DMS153 (cell line): ENCODE measurements at places on chromosomes 1 and 21.

DNA sequence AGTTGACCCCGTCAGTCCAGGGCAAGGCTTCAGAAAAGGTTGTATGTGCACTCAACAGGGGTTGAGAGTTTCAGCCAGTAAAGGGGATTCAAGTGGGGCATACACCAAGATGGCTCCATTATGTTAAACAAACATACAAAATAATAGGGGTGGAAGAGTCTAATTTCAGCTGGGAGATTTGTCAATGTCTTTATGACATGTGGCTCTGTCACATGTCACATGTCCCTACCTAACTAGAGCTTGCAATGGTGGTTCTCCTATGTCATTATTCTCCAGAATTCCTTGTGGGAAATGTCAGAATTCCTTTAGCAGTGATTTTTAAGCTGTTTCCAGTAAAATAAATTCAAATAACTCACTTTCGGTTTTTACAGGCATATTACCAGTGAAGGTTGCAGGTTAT lies 392.0 kb upstream of the ADGRL4 start:
- no peak for DNase-seq

GRCh38 chr1:201395936-201396335 lies 3.2 kb downstream of the LAD1 start:
- no peak for DNase-seq

DNA sequence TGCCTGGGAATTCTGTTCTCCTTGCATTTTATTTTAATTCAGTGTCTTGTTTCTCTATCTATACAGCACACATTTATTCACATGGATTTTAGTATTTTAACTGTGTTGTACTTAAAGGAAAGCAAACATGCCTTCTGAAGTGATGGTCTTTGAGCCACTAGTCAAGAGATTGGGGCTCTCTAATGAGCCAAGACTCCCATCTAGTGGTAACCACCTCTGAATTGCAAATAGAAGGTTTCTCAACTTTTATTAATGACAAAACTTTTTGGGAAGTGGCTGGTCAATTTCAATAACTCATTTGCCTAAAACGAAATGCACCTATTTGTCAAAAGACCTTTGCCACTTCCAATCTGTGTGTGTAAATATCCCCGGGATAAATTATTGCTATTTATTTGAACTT lies 199.6 kb downstream of the LTN1 start:
- no peak for DNase-seq

DNA sequence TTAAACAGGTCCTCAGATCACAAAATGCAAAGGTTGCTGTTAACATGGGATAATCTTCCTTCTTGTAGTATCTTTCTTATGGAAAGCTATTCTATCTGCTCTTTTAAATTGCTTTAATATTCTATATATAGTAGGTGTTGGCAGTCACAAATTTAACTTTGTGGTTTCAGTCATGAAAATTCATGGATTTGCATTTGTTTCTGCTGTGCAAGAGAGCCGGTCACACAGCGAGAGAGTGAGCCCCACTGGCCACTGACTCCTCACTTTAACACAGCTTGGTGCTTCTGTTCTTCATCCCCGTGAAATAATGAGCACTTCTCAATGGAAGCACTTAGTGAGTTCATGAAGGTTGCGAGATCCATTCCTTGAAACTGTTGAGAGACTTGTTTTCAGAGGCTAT lies 18.1 kb upstream of the BMP8A start:
- no peak for DNase-seq

DNA sequence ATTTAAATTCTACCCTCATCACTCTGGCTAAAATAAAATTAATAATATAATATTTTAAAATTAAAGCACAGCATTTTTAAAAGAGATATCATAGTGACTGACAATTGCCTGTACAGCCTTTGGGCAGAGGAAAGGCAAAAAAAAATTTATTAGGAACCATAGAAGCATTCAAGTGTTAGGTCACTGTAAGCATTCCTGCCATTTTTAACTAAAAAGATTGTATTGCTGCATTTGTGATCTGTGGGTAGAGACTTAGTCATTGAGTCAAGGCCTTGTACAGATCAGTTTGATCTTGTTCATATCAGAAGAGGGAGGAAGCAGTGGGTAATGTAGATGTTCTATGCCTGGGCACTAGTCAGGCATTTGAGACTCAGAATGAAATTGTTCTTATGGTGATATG lies 109.9 kb downstream of the LYPLAL1 start:
- no peak for DNase-seq

DNA sequence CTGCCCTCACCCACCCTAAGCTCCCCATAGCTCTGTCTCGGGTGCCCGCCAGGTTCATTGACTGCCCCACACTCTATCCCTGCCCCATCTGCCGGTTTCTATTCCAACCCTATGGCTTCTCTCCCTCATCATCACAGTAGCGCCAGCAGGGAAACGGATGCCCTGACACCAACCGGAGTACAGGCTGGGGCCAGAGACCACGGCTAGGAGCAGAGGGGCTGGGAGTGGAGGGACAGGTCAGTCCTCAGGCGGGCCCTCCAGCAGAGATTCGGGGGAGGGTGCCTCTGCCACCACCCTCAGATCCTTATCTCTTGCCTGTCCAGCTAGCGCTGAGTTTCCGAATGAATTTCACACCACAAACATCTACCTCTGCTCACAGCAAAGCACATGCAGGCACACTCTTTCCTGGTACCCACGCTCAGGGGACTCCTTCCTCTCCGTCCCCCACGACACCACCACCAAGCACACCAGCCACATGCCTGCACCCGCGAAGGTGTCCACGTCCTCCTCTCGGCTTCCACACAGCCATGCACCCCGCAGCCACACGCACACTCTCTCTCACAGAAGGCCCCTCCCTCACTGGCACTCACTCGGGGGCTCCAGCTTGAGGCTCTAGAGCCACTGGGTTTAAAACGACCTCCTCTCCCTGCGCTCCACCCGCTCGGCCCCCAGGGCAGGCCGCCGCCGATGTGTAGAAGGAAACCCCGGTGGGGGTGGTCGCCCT lies 7.2 kb downstream of the TAL1 start:
- DNase-seq = no peak

DNA sequence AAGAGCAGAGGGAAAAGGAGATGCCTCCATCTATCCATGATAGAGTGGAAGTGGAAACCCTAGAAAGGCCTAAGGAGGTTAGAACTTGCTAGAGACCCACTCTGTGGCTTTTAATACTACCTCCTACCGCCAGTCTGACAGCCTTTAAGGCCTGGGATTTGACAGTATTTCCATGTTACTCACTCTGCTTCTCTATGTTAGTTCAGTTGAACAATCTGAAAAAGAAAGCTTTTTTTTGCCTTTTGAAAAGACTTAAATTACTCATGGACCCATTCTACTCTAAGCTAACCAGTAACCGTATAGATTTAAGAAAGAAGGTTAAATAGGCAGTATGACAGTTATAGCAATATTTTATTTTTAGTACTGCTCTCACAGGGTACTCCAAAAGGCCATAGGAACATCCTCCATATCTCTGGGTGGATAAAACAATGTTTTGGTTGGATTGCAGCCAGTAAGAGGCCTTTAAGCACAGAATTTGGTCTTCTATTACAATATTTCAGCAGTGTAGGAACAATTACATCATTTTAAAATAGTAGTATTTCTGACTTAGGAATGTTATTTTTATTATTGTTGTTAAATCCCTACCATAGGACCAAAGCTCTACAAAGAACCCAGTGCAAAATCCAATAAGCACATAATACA lies 15.9 kb upstream of the GPR25 start:
- DNase-seq = no peak

DNA sequence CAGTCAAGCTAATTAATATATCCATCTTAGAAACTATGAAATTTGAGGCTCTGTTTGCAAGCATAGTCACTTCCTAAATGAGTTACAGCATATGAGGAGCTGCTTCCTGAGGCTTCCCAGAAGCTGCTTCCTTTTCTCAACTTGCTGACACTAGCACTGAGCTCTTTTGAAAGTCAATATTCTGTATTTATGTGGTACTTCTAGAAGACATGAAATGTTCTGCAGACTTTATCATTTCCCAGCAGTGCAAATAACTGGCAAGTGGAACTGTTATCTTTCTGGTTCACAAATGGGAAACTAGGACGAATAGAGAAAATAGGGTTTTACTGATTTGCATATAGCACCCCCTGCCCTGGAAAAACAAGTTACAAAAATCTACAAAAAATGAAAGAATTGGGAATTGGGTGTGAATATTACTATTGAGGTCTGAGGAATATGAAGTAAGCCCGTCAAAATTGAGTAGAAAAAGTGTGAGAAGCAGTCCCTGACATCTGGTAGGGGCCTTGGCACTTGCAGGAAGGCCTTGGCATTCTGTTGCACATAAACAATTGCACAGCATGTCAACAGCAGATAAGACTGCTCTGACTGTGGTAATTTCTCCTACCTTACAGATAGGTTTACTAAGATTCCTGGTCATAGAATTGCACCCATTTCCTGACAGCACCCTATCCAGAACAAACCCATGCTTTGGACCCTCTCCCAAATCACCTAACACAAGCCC lies 7.1 kb downstream of the GIPC2 start:
- DNase-seq = no peak

DNA sequence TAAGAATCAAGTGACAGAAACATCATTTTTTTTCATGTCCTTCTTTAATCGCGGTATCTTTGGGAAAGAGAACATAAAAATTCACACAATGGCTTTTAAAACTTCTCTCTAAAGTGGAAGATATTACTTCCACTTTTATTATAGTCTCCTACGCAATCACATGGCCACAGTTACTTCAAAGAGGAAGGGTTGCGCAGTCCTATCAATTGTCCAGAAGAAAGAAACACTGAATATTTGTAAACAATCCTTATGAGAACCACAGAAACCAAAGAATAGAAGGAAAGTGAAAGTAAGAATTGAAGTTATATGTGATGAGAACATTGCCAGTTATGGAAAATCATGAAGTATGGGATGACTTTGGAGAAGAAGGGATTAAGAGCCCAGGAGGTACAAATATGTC lies 32.6 kb downstream of the CFH start:
- no peak for DNase-seq

- peak; percentile 95 for DNase-seq
Observed at GRCh38 chr1:36386265-36387140, 779 bp upstream of the STK40 start.

DNA sequence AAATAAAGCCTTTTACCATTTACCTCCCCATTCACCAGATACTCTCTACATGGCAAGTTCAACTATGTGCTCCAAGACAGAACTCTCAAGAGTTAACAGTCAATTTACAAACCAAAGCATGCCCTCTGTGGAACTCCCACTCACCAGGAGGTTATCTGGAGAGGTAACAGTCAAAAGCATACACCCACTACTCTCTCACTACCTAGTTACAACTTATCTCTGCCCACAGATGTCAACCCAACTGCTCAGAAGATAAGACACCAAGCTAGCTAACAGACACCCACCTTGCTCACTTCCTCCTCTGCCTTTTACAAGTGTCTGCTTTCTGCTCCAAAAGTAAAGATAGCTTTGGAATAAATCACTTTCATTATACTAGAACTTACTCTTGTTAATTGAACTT lies 131.0 kb downstream of the TRIM33 start:
- DNase-seq = no peak

DNA sequence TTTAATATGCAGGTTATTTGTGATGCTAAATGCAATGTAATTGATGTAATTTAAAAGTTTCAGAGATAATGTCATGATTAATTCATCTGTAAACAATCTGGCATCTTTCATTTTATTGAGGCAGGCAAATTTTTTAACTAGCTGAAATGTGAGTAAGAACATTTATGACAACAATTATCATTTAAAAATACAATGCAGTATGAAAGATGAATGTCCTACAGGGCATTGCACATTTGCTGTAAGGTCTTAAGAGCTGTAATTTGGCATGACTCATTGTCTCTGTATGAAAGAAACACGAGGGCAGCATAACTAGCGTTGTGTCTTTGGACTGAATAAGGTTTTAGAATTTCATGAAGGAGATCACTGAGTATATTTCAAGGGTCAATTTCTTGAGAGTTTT lies 642.8 kb downstream of the PLA2G4A start:
- no peak for DNase-seq

DNA sequence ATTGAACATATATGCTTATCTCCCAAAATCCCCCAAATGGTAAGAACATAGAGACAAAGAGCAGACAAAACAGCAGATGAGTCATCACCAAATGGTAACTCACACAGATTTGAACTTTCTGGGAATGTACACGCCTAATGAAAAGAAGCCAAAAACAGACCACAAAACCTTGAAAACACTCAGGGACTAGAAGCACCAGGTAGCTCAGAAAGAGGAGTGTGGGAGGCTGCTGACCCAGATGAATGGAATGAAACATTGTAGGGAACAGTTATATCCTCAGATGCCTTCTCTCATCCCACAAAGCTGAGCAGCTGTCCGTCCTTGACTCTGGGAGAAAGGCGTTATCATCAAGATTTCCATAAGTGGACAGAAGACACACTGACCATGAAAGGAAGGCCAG lies 307.0 kb upstream of the USP25 start:
- no peak for DNase-seq

DNA sequence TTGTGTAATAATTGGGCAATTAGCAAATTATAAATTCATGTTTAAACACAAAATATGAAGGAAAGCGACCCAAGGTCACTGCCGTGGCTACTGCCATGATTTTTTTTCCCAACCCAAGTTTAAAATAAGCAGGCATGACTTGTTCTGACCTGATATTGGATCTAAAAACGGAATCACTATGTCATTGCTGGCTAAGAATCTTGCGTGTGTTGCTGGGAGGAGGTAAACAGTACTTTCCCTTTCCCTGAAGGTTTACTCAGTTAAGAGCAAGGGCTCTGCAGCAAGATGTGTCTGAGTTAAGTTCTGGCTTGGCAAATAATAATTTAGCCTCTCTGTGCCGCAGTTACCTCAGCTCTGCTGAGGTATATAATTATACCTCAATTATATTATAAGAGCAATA lies 125.7 kb upstream of the L1TD1 start:
- DNase-seq = no peak

DNA sequence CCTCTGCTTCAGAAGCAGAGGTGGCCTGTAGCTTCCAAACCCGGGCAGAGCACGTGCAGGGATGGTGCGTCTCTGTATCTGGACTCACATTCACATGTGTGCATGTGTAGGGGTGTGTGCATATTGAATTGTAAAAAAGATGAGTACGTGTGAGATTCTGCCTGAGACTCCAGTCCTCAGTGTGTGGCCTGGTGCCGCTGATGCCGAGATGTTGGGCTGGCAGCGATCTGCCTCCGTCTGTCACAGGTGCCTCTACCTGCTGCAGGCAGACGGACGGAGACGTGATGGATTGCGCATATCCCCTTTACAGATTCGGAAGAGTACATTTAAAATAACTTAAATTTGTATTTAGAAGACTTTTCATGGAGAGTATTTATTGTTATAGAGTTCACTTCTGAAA lies 53.6 kb downstream of the ADARB1 start:
- DNase-seq = no peak

- DNase-seq = no peak
Observed at GRCh38 chr1:114224196-114224907, 70.7 kb upstream of the SYT6 start.

GRCh38 chr1:67713057-67713846 lies 28.3 kb downstream of the GADD45A start:
- peak; percentile 78 for DNase-seq

- no peak for DNase-seq
Observed at GRCh38 chr1:41434748-41435449, 49.6 kb downstream of the EDN2 start.

- no peak for DNase-seq
Observed at GRCh38 chr1:48472638-48473037, 634 bp upstream of the SPATA6 start.

GRCh38 chr1:227893300-227893948 lies 54.3 kb downstream of the WNT9A start:
- DNase-seq = no peak

GRCh38 chr1:207031632-207032264 lies 808 bp downstream of the C1orf116 start:
- DNase-seq = peak; percentile 57

- DNase-seq = no peak
Observed at GRCh38 chr21:44767834-44768831, 33.5 kb downstream of the UBE2G2 start.

GRCh38 chr1:1359664-1360468 lies 1.5 kb upstream of the MXRA8 start:
- no peak for DNase-seq
